ENCODE measurements at places on chromosomes 4 and X.

DNA sequence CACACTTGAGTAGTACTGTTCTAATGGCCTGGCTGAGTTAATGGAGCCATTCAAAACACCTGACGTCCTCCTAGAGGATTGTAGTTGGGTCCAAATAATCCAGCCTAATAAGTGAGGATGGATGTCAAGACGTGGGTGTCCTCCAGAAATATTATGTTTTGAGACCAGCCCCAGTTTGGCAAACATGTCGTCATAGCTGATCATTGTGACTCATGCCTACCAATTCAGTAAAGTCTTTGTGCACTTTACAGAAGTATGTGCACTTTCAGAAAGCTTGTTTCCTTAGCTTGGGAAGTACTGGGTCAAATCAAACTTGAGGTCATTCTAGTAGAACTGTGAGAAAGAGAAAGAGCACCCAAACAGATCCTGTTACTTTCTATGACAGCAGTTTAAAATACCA lies 37.6 kb upstream of the GLRA2 start:
- H3K4me3 ChIP-seq, result no peak overlapping the region
- H3K27me3 ChIP-seq, result no peaks in the 10 kb centered on the region
- no peaks in the 10 kb centered on the region for H3K4me1 ChIP-seq

GRCh38 chrX:136759968-136760367 lies 20.8 kb downstream of the ARHGEF6 start:
- no peak for DNase-seq
- peak overlapping the region; percentile 46 for H3K27ac ChIP-seq
- H3K27me3 ChIP-seq, result no peaks in the 10 kb centered on the region
- peaks cover 27% of the 10 kb centered on the region for H3K4me1 ChIP-seq
- H3K4me3 ChIP-seq, result no peak overlapping the region

GRCh38 chr4:163172647-163173046 lies 6.0 kb upstream of the NAF1 start:
- no peak for DNase-seq
- H3K27me3 ChIP-seq, result peaks cover 29% of the 10 kb centered on the region
- H3K27ac ChIP-seq, result no peak overlapping the region

GRCh38 chrX:88937616-88938015 lies 190.6 kb downstream of the CPXCR1 start:
- DNase-seq, result no peak
- no peaks in the 10 kb centered on the region for H3K27me3 ChIP-seq
- no peaks in the 10 kb centered on the region for H3K36me3 ChIP-seq
- H3K4me1 ChIP-seq, result no peaks in the 10 kb centered on the region
- no peak overlapping the region for H3K27ac ChIP-seq
- H3K4me3 ChIP-seq, result no peak overlapping the region

DNA sequence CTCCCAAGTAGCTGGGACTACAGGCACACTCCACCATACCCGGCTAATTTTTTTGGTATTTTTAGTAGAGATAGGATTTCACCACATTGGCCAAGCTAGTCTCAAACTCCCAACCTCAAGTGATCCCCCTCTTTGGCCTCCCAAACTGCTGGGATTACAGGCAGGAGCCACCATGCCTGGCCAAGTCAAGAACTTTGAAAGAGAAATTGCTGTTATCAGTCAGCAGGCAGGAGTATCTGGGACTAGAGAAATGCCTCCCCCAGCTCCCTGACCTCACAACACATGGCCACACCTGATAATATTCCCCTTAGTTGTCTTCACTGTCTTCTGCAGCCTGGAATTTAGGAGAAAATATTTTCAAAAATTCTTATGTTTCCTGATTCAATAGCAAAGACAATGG lies 7.4 kb downstream of the TXK start:
- no peaks in the 10 kb centered on the region for H3K27me3 ChIP-seq
- DNase-seq, result no peak
- H3K4me1 ChIP-seq, result peaks cover 12% of the 10 kb centered on the region

Data from effector memory CD8-positive, alpha-beta T cell (primary cell).